Metanephros (tissue), 2 donors: ENCODE measurements at places on chromosomes 11 and 22. TPM values are rescaled to one million over a fixed set of nuclear protein-coding genes. Genes with fewer than 3 reads are reported as not detected.

The IRAG1 gene
- 11.2 TPM for total RNA-seq

The KCNJ11 gene
- 17.0 TPM for total RNA-seq

The OR4A47 gene
- total RNA-seq = not detected

The TCF20 gene
- total RNA-seq = 30.8 TPM

The APOA1 gene
- 29.8 TPM for total RNA-seq

The P2RX3 gene
- total RNA-seq = 2.0 TPM

The ALX4 gene
- total RNA-seq = 0.29 TPM

The NPTXR gene
- total RNA-seq = 6.9 TPM

The CARD16 gene
- 1.8 TPM for total RNA-seq

The SOX10 gene
- 1.9 TPM for total RNA-seq

The GAL3ST1 gene
- total RNA-seq = 27.3 TPM
